ENCODE measurements at places on chromosomes 16 and 17.

GRCh38 chr16:83219285-83219684, 588.5 kb upstream of the HSBP1 start:
- no peak for DNase-seq

DNA sequence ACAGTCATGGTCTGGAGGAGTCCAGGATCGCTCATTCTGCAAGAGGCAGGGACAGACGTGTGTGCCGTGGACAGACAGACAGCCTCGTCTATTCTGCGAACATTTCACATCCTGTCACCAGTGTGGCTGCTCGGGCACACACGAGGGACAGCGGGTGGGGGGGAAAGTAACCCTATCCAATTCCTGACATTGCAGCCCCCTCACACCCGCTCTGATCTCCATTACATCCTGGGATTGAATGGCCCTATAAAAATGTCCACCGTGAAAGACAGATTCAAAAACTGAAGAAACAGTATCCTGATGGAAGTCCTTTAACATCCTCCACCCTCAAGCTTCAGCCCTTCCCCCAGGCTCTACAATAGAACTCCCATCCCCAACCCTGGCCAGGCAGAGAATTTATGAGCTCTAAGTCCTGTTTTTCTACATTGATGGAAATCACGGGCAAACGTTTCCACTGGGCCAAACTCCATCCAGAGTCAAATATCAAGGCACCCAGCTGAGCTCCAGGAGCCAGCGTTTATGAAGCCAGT, 39.4 kb downstream of the HS3ST3A1 start:
- DNase-seq, result no peak

DNA sequence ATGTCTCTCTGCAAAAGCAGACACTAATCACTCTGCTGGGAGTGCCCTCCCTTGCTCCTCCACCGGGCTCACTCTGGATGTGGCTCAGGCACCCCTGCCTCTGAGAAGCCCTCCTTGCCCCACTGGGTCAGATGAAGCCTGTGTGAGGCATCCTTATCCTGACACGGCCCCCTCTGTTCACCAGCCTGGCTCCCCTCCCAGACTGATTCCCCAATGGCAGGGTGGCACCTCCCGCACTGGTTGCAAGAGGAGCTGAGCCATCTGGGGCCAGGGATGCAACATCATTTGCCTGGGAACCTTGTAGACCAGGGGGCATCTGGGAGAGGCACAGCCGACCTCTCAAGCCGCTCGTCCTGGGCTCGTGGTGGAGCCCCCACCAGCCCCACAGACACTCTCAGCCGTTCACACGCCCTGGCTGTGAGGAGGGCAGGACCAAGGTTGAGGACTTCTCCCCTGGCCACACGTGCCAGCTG, 6.7 kb downstream of the SMTNL2 start:
- no peak for DNase-seq

- DNase-seq, result no peak
Observed at GRCh38 chr16:68640972-68641371, 4.1 kb upstream of the CDH3 start.

DNA sequence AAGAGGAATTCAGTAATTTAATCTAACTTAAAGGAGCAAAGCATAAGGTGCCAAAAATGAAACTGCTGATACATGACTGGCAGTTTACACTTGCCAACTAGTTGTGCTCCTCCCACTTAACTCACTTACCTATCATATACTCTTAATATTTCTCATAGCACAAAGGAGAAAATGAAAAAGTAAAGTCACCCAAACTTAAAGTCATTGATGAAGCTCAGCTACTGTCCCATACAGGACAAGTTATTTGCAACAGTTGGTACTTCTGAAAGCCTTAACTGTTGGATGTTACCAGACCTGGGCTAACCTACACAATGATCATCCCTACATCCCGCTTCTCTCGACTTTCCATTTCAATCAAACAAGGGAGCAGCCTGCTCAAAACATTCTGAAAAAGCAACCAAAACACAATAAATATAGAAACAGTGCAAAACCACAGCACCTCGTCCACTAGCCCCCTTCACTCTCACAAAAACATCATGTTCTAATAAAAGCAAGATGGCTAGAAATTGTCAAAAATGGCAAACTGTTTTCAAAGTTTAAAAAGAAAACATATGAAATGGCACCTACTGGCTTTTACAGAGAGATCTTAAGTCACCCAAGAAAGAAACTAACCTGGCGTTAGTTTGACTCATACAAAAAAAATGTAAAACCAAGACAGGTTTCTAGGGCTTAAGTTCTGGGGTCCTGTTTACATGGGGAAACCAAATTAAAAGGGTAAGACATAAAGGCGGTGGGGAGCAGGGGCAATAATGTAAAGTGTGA, 868 bp downstream of the MED13 start:
- no peak for DNase-seq

DNA sequence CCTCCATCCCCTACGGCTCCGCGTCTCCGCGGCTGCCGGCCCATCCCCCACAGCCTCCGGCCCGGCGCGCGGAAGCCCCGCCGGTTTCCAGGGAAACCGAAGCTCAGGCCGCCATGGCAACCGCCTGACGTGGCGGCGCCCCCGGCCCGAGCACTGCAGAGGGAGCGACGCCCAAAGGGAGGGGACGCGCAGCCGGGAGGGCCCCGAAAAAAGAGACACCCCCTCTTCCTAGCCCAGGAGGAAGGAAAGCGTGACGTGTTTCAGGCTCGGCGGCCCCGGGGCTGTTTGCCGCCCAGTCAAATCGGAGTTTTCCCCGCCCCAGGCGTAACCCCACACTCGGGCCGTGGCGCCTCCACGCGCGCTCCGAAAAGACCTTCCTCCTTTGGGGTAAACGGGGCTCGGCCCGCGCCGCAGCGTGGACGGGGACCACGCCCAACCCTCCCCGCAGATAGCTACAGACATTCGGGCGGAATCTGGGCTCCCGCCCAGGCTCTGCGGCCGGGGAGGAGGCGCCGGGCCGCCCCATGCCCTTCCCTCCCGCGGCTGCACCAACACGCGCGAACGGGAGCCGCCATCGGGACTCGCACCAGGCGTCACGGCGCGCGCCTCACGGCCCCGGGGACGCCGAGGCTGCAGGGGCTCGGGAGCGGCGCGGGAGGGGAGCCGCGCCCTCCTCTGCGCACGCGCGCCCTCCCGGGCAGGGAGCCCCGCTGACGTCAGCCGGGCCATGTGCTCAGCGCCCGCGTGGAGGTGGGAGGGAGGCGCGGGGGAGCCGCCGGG, 7.5 kb downstream of the MNT start:
- peak; percentile 91 for DNase-seq

DNA sequence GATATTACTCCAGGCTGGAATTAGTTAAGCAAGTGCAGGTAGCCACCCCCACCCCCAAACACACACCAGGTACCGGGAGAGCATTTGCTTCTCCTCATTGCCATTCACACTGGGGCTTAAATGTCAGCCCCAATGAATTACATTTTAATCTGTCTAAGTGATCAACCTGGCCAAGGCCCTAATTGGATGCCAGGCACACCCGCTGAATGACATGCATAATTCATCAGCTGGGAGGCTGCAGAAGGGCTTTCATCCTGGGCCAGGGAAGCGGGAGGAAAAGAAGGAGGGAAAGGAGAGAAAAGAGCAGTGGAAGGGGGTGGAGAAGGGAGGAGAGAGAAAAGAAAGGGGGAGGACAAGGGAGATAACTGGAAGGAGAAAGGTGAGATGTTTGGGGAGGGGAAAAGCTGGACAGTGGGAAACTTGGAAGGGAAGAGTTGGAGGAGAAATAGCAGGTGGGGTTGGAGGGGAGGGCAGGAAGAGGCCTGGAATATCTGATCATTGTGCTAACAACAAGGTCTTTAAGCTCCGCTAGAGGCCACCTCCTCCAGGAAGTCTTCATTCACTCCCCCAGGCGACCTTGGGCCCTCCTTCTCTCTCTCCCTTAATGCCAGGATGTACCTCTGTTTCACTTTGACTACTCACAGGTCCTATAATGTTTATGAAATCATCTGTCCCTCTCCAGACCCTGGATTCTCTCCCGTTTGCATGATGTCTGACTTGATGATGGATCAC, 40.1 kb upstream of the CES5A start:
- DNase-seq, result no peak

- DNase-seq, result no peak
Observed at GRCh38 chr16:24989494-24989893, 25.7 kb downstream of the ARHGAP17 start.

DNA sequence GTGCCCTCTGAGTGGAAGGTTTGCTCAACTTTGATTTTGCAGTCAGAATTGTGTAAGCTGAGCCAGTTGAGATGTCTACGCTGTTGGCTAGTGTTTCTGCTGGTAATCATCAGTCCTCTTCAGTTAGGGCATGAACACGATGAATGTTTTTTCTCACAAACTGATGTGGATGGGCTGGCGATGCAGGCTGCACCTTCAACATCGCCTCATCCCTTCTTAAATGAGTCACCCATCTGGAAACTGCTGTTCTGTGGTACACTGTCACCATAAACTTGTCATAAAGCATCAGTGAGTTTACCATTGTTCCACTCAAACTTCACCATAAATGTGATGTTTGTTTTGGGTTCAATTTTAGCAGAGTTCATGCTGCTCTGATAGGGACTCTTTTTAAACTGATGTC, 8.4 kb downstream of the C16orf95 start:
- DNase-seq, result no peak

GRCh38 chr17:59812139-59812538, 80.6 kb downstream of the TUBD1 start:
- no peak for DNase-seq

DNA sequence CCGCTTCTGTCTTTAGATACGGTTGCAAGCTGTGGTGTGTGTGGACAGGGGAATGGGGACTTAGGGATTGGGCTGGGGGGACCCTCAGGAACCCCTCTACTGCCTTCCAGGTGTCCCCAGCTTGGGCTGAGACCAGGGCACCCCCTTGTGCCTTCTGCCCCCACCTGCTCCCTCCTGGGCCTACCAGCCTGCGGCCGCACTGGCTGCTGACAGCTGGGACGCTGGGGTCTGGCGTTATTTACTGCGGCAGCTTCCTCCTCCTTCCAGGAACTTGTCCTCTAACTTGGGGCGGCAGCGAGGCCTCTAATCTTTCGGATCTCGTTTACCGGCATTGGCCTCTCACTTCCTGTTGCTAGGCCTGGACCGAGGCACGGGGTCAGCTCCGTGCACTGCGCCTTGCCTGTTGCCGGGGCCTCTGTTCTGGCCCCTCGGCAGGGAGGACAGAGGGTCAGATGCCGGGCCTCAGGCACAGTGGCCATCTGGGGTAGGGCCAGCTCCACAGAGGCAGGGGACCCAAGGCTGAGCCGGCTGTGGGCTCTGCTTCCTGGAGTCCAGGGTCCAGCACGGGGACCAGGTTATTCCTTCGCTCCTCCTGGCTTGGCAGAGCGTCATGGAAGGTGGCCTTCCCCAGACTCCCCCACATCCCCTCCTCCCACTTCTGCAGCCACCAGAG, 31.8 kb downstream of the TMEM235 start:
- DNase-seq, result no peak

DNA sequence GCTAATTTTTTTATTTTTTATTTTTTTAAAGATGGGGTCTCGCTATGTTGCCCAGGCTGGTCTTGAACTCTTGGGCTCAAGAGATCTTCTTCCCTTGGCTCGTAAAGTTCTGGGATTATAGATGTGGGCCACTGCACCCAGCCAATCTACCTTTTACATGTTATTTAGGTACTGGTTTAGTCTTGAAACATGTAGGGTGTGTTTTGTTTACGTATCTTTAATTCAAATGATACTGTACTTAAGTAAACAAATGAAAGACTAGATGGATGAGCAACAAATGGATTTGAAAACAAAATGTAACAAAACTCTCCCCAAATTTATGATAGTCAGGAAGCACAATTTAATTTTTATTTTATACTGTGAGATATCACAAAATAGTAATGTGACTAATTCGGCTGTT, 207.7 kb downstream of the LGALS9B start:
- no peak for DNase-seq

All from stimulated activated naive CD8-positive, alpha-beta T cell treated with anti-CD3 and anti-CD28 coated beads, Interleukin-15, amount 100 ng/mL, for 72 hours (primary cell).